Naive B cell (primary cell): ENCODE measurements at places on chromosomes 1 and 21. TPM values are rescaled to one million over a fixed set of nuclear protein-coding genes. Genes with fewer than 3 reads are reported as not detected.

The OR2L3 gene
- 0.12 TPM for polyA plus RNA-seq

The RNF207 gene
- polyA plus RNA-seq, result not detected

The LRRC53 gene
- polyA plus RNA-seq, result not detected

The MNDA gene
- polyA plus RNA-seq, result 26.3 TPM

The OR1C1 gene
- polyA plus RNA-seq, result not detected

The FAM43B gene
- polyA plus RNA-seq, result not detected

The LCE1F gene
- not detected for polyA plus RNA-seq

DNA sequence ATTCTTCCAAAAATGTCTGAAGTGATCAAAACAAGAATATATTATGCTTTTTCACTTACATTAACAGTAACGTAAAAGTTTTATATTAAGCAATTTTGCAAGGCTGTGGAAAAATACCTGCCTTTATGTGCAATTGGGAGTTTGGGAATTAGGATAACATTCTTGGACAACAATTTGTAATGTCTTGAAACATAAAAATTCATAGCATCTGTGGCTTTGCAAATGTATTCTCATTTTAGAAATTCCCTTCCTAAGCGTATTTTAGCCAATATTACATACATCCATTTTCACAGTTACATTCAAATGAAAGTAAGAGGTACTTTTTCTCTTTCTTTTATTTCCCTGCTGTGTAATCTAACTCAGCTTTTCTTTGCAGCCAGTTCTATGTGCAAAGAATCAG, 13.4 kb upstream of the CFH start:
- DNase-seq, result no peak

DNA sequence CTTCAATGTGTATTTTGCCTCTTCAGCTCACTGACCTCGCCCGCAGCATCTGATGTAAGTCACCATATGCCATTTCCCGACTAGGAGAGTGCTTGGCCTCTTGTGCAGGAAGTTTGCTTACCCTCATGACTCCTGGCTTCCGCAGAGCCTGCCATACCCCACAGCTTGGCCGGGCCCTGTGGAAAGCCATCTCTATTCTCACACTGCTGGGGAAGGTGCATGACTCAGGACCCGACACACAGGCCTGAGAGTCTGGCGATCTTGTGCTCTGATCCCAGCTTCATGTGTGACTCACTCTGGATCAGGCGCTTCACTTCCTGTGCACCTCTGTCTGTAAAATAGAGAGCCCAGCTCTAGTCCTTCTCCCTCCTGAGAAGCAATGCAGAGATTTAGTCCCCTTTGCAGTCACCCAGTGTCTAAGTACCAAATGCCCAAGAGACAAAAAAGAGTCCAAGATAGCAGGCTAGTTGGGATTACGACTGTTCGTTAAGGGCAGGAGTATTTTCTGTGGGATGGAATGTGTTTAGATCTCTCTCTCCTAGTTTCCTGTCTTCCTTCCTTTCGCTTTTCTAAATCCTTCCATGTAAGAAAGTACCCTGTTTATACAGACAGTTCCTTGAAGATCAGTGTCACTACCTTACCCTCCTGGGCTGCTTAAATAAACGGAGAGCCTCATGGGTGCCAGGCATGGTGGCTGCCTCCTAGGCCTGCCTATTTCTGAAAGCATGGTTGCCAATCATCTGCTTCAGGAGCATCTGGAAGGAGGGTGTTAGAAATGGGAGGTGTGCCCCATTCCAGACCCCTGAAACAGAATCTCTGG, 62.8 kb upstream of the KIF26B start:
- H3K4me3 ChIP-seq, result no peak overlapping the region
- H3K4me1 ChIP-seq, result no peaks in the 10 kb centered on the region
- DNase-seq, result no peak
- no peaks in the 10 kb centered on the region for H3K36me3 ChIP-seq

DNA sequence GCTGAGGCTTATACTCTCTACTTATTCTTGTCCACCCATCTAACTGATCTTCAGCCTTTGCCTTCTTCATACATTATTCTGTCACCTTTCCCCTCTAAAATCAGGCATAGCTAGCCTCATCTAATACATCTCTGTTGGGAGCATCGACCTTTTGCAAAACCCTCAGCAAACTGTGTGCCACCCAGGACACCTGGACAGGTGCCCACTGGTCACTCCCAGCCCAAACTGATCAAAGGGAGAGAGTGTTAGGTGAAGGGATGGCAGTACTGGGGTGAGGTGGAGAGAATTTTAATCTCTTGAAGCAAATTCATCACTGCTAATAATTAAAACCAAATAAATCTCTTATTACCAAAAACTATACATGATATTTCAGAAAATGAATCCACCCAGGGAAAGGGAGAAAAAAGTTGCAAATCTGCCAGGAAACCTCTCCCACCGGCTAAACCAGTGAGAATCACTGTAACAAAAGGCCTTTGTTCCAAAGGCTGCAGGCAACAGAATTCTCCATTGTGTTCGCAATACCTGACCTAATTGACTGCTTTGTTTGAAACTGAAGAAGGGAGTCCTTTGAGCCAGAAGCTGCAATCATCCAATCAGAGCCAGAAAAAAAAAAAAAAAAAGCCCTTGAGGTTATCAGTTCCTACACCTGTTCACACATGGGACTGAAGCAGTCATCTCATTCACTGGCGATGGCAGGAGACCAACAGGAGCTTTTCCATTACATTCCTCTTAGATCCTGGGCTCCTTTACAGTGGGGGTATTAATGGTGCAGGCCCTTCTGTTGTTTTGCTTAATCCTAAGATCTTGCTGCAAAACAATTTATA, 172.6 kb downstream of the APP start:
- H3K36me3 ChIP-seq, result peaks cover 6% of the 10 kb centered on the region
- peaks cover 3% of the 10 kb centered on the region for H3K4me1 ChIP-seq
- H3K4me3 ChIP-seq, result no peak overlapping the region
- DNase-seq, result no peak
- no peaks in the 10 kb centered on the region for H3K27me3 ChIP-seq
- H3K27ac ChIP-seq, result no peak overlapping the region

DNA sequence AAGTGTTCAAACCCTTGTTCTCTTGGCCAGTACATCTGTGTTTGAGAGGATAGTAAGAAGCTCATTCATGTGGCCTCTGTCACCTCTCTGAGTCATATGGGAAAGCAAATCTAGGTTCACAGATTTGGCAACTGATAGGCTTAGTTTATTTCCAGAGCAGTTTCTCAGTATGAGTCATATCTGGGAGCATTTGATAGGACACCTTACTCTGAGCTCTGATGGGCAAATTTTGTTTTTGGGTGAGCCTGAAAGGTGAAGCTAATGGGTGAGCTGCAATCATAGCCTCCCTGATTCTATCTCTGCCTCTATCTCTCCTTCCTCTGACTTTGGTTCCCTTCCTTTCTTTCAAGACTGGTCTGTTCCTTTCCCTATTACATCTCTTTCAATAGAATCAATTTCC, 134.4 kb downstream of the S1PR1 start:
- H3K36me3 ChIP-seq, result no peaks in the 10 kb centered on the region
- no peak overlapping the region for H3K4me3 ChIP-seq
- DNase-seq, result no peak
- no peaks in the 10 kb centered on the region for H3K27me3 ChIP-seq
- no peaks in the 10 kb centered on the region for H3K4me1 ChIP-seq

- H3K36me3 ChIP-seq, result no peaks in the 10 kb centered on the region
- H3K27me3 ChIP-seq, result no peaks in the 10 kb centered on the region
- no peak overlapping the region for H3K27ac ChIP-seq
These were observed 112.8 kb downstream of the C1orf21 start for GRCh38 chr1:184499616-184500015.

GRCh38 chr1:221612047-221612777, 129.7 kb downstream of the DUSP10 start:
- no peak overlapping the region for H3K27ac ChIP-seq
- H3K36me3 ChIP-seq, result no peaks in the 10 kb centered on the region
- H3K4me1 ChIP-seq, result no peaks in the 10 kb centered on the region
- H3K27me3 ChIP-seq, result no peaks in the 10 kb centered on the region

- DNase-seq, result no peak
- H3K36me3 ChIP-seq, result no peaks in the 10 kb centered on the region
- H3K4me1 ChIP-seq, result peaks cover 20% of the 10 kb centered on the region
These were observed 11.5 kb downstream of the YBEY start for GRCh38 chr21:46297338-46298271.

DNA sequence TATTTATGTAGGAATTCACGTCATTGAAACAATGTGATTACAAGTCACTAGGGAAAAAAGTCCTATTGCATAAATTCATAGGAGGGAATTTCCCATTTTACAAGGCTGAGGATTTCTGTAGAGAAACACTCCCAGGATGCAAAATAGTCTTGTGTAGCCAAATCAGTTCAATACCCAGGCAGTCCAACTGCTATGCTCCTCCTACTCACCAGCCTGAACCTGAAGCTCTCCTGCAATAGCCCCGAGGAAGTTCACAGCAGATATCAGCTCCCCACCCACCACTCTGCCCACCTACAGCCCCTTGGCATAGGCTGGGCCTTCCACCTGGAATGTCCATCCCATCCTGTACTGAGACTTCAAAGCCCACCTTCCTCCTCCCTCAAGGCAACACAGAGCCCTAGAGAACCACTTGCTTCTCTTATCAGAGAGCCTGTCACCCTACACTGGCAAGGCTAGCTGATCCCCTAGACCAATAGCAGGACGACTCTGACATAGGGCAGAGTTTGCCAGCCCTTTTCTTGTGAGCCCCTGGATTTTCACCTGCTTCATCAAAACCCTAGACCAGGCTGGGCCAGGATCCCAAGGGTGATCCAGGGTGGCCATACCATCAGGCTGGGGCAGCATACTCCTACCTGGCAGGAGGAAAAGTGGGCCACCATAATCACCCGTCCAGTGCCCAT, 1.5 kb downstream of the LSS start:
- no peak for DNase-seq
- H3K4me3 ChIP-seq, result peak overlapping the region; percentile 92
- peaks cover 38% of the 10 kb centered on the region for H3K4me1 ChIP-seq
- H3K27ac ChIP-seq, result peak overlapping the region; percentile 66
